ENCODE measurements at places on chromosomes 2 and 18. TPM values are rescaled to one million over a fixed set of nuclear protein-coding genes. Genes with fewer than 3 reads are reported as not detected.

DNA sequence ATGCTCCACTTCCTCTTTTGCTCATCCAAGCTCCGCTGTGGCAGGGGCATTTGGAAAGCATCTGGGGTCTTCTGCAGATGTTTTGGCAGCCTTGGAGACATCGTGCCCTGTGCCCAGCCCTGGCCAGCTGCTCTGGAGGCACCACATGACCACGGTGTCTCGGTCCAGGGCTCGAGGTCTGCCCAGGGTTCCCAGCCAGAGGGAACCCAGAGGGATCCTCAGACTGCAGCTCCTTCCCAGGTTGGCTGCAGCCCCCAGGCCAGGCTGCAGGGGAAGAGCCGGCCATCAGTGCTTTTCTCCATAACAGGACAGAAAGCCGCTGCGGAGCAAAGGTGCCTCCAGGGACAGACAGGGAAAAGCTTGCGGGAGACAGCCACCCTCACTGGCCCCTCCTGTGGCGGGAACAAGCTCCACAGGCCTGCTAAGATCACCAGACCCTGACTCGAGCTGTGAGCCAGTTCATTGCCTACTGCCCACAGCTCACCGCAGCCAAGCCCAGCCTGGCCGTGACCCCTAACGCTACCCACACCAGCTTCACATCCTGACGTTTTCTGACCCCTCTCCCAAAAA, 74.7 kb downstream of the SMAD7 start:
- H3K27me3 ChIP-seq: no peaks in the 10 kb centered on the region
- no peaks in the 10 kb centered on the region for H3K4me1 ChIP-seq
- H3K27ac ChIP-seq: no peak overlapping the region
- no peak for DNase-seq

- no peaks in the 10 kb centered on the region for H3K36me3 ChIP-seq
- H3K4me3 ChIP-seq: no peak overlapping the region
- no peak for DNase-seq
- no peaks in the 10 kb centered on the region for H3K27me3 ChIP-seq
Observed at GRCh38 chr2:8352296-8352695, 329.6 kb upstream of the ID2 start.

DNA sequence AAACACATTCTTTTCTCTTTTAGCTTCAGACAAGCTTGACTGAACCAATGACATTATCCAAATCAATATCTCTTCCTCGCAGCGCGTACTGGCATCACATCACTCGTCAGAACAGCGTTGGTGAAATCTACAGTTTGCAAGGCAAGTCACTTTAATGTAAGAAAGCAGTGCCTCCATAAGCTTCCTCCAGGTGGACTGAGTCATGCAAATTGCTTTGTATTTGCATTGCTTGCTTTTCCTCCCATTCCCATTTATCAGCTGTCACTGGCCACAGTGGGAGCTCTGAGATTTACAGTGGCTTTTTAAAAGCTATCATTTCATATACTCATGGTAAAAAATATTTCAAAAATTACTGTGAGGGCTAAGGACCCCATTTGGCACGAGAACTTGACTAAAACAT, 189.9 kb downstream of the CD226 start:
- H3K36me3 ChIP-seq: no peaks in the 10 kb centered on the region
- DNase-seq: no peak
- H3K27me3 ChIP-seq: no peaks in the 10 kb centered on the region

GRCh38 chr18:4119127-4119648, 335.9 kb downstream of the DLGAP1 start:
- H3K4me1 ChIP-seq: no peaks in the 10 kb centered on the region
- no peaks in the 10 kb centered on the region for H3K36me3 ChIP-seq
- no peak overlapping the region for H3K4me3 ChIP-seq
- no peak for DNase-seq
- H3K27me3 ChIP-seq: no peaks in the 10 kb centered on the region

GRCh38 chr2:74576211-74576862, 21.8 kb downstream of the DOK1 start:
- H3K27me3 ChIP-seq: no peaks in the 10 kb centered on the region
- no peaks in the 10 kb centered on the region for H3K4me1 ChIP-seq
- H3K36me3 ChIP-seq: no peaks in the 10 kb centered on the region
- no peak overlapping the region for H3K27ac ChIP-seq

DNA sequence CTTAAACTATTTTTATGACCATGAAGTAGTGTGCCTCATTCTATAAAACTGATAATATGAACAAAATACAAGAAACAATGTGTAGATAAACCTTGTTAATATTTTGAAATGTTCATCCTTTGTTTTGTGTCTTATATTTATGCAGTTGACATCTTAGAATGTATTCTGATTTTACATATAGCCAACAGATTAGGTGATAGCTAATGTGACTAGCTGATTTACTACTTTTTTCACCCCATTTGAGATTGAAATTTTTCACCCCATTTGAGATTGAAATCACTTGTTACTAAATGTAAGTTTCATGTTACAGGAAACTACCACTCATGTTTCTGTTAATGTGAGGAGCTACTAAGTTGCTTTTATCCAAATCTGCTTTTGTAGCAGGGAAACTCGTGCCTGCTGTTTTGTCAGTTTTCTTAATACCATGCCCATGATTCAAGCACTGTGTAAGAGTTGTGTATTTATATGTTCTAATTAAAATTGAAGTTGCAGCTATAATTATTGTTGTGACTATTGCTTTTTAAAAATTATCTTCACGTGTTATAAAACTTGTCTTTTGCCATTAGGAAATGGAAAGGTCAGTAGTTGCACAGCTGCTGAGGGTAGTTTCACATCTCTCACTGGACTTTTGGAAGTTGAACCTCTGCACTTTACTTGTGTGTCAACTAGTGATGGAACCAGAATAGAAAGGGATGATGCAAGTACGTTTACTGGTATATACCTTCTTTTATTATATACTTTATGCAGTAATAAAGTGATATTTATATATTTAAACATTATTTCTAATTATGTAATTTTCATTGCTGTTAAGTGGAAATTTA, 96.6 kb downstream of the BIRC6 start:
- H3K4me3 ChIP-seq: no peak overlapping the region
- no peak overlapping the region for H3K27ac ChIP-seq
- H3K27me3 ChIP-seq: no peaks in the 10 kb centered on the region

- H3K36me3 ChIP-seq: no peaks in the 10 kb centered on the region
- H3K4me1 ChIP-seq: no peaks in the 10 kb centered on the region
- H3K4me3 ChIP-seq: no peak overlapping the region
- no peak overlapping the region for H3K27ac ChIP-seq
- DNase-seq: no peak
Observed at GRCh38 chr2:17051538-17051937, 385.9 kb upstream of the CYRIA start.

DNA sequence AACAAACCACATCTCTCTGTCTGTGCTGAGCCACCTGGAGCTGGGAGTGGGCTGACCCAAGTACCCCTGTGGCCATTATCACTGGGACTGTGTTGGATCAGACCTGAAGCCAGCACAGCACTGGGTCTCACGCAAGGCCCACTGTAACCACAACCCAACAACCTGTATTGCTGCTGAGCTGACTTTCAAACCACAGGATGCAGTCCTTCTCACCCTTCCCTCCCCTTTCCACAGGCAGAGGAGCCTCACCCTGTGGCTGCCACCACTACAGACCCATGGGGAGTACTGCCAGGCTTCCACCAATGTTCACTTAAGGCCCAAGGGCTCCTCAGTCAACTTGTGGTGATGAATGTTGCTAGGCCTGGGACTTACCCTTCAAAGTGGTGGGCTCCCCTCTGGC, 135.7 kb downstream of the DIS3L2 start:
- DNase-seq: no peak
- H3K27ac ChIP-seq: no peak overlapping the region
- no peaks in the 10 kb centered on the region for H3K4me1 ChIP-seq
- no peak overlapping the region for H3K4me3 ChIP-seq
- no peaks in the 10 kb centered on the region for H3K27me3 ChIP-seq

GRCh38 chr2:26178746-26179436, 6.0 kb downstream of the GAREM2 start:
- peak; percentile 50 for DNase-seq
- H3K4me3 ChIP-seq: peak overlapping the region; percentile 67
- peaks cover 22% of the 10 kb centered on the region for H3K27me3 ChIP-seq
- H3K36me3 ChIP-seq: no peaks in the 10 kb centered on the region
- H3K27ac ChIP-seq: no peak overlapping the region

DNA sequence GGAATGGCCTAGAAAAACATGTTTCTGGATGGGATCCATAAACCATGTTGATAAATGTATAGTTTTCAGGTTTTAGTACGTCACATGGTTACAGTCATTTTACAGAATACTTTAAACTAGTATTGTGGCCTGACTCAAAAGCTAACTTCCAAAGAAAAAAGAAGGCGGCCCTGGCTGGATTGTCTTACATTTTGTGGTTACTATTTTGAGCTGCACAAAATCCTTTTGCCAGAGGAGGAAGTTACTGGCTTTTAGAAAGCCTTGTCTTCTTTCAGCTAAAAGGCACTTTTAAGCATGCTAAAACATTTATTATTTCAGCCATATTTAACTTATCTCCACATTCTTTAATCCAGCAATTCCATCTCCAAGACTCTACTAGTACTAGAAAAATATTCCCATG, 227.9 kb downstream of the CDH2 start:
- H3K4me3 ChIP-seq: no peak overlapping the region
- no peaks in the 10 kb centered on the region for H3K36me3 ChIP-seq
- no peak overlapping the region for H3K27ac ChIP-seq
- H3K27me3 ChIP-seq: no peaks in the 10 kb centered on the region

DNA sequence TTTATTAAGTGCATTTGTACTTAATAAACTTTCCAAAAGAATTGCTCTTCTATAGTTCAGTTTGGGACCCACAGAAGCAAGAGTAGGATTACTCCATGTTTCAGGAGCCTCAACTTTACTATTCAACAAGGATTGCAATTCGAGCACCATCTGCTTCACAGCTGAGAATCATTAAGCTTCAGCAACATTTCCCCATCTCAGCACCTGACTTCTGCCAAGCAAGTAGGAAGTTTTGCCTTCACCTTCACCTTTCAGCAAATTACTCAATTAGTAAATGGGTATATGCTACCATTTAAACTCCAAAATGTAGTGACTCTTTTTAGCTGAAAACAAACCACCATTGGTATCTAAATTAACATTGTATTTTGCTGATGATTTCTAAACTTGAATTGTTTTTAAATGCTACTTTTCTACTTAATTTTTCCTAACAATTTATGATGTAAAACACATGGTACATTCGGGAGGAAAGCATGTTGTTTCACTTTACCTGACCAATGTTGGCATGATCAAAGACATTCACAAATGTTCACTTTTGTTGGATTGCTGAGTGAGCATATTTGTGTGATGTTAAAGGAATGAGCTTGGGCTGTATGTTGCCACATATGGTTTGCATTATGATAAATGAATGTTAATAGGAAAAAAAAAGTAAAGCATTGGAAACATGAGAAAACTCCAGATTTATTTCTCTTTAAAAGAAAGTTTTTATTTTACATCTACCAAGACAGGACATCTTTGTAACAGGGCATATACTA, 159.2 kb downstream of the GULP1 start:
- peaks cover 18% of the 10 kb centered on the region for H3K4me1 ChIP-seq
- no peak overlapping the region for H3K4me3 ChIP-seq
- no peaks in the 10 kb centered on the region for H3K27me3 ChIP-seq
- DNase-seq: peak; percentile 16
- no peak overlapping the region for H3K27ac ChIP-seq

- H3K36me3 ChIP-seq: no peaks in the 10 kb centered on the region
- no peaks in the 10 kb centered on the region for H3K27me3 ChIP-seq
- no peak overlapping the region for H3K27ac ChIP-seq
- H3K4me1 ChIP-seq: no peaks in the 10 kb centered on the region
Observed at GRCh38 chr2:225165052-225165451, 122.8 kb upstream of the DOCK10 start.

GRCh38 chr2:18930971-18931370, 341.6 kb upstream of the NT5C1B start:
- H3K27me3 ChIP-seq: no peaks in the 10 kb centered on the region
- H3K27ac ChIP-seq: no peak overlapping the region
- no peak overlapping the region for H3K4me3 ChIP-seq

DNA sequence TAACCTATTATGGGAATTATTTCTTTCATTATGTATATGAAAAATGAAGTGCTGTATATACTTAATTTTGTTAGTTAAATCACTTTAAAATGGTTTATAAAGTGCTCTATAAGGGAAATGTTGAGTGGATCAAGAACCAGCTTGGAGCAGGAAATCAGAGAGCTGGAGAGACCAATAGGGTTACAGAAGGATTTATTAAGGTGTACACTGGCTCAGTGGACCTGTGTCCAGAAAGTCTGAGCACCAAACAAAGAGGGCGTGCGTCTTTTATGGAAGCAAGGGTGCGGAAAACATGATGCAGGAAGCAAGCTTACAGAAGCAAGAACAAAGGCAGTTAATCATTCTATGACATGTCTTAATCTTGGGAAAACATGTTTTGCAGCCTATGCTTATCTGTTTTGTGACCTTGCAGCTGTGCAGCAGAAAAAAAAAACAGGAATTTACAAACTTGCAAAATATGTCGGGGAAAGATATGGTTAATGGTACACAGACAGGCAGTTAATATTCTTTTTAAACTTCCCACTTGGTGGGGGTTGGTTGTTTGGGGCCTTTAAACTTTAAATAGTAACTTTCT, 65.2 kb upstream of the SLC35G4 start:
- no peaks in the 10 kb centered on the region for H3K4me1 ChIP-seq
- no peak for DNase-seq
- H3K36me3 ChIP-seq: no peaks in the 10 kb centered on the region
- H3K4me3 ChIP-seq: no peak overlapping the region
- no peak overlapping the region for H3K27ac ChIP-seq

DNA sequence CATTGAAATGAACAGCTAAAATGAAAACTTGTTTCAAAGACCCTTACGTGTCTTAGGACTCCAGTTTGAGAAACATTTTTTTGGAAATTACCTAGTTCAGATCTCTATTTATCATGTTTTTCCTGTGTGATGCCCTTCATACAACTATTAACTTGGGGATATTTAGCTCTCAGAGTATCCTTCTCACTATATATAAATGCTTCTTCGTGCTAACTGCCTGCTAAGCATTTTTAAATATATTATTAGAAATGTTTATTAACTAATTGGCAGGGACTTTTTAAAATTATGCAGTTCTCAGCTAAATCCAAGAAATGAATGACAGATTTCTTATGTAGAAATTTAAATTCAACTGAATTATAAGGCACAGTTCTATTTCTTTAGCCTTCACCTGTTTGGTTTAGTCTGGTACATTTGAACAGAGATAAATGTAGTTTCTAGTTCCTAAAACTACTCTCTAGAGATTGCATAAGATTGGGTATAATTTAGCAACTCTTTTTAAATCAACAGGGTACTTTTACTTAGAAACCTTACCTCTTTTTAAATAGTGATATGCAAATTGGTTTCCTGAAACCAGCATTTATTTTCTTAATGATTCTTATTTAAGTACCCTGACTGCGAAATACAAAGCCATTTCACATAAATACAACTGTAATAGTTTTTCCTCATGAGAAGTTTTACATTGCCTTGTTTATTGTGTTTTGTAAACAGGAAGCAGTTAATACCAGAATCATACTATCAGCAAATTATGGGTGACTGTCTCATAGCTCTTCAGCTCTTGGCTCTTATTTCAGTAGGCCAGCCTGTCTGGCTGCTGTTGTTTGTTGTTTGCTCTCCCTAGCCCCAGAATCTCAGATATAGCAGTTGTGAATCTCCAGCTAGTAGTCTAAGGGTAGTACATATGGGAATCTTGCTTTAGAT, 140.7 kb downstream of the PTRHD1 start:
- no peaks in the 10 kb centered on the region for H3K36me3 ChIP-seq
- H3K4me3 ChIP-seq: no peak overlapping the region
- no peaks in the 10 kb centered on the region for H3K27me3 ChIP-seq

- H3K4me1 ChIP-seq: peaks cover 12% of the 10 kb centered on the region
- no peak overlapping the region for H3K4me3 ChIP-seq
- H3K27me3 ChIP-seq: no peaks in the 10 kb centered on the region
- no peaks in the 10 kb centered on the region for H3K36me3 ChIP-seq
- H3K27ac ChIP-seq: no peak overlapping the region
Observed at GRCh38 chr2:135740206-135740605, 1.4 kb upstream of the UBXN4 start.

The C2orf81 gene
- total RNA-seq: not detected

The HDLBP gene
- total RNA-seq: 530 TPM

The C2orf66 gene
- total RNA-seq: not detected

The MRO gene
- 2.0 TPM for total RNA-seq

The PAX8 gene
- total RNA-seq: not detected

The HOXD8 gene
- total RNA-seq: not detected

The TFPI gene
- 23.9 TPM for total RNA-seq

Data from stomach (tissue), 19 donors.